ENCODE measurements at places on chromosomes 12 and 14.

DNA sequence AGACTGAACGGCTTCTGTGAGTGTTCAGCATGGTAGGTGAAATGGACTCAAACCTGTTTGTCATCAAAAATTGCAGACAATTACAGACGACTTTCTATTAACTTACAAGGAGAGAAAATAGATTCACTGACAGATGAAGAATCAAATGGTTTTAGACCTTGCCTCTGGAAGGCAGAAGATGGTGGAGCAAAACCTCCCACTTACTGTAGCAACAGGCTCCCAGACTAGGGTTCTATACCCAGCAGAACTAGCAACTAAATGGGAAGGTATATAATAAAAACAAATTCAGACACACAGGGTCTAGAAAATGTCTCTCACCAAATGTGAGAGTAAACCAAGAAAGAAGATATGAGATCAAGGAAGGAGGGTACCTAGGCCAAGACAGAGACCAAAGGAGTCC is 36.8 kb downstream of the RNF34 start:
- no peak for DNase-seq

- DNase-seq = peak; percentile 44
Measured at GRCh38 chr12:124248941-124249825, 45.7 kb upstream of the RFLNA start.

GRCh38 chr12:115146453-115146852 is 462.5 kb upstream of the TBX3 start:
- DNase-seq = no peak

- DNase-seq = no peak
Measured at GRCh38 chr12:132213359-132214160, 69.3 kb downstream of the NOC4L start.

GRCh38 chr14:64943556-64943955 is 1.0 kb upstream of the GPX2 start:
- DNase-seq = no peak

GRCh38 chr12:46524778-46525177 is 152.2 kb upstream of the SLC38A2 start:
- no peak for DNase-seq

GRCh38 chr12:110020956-110021355 is 21.7 kb downstream of the ANKRD13A start:
- DNase-seq = no peak

GRCh38 chr12:1607940-1608712 is 13.7 kb upstream of the FBXL14 start:
- DNase-seq = no peak

GRCh38 chr14:22505697-22506377 is 83.2 kb downstream of the DAD1 start:
- no peak for DNase-seq
